ENCODE measurements at places on chromosomes 1 and 21.

DNA sequence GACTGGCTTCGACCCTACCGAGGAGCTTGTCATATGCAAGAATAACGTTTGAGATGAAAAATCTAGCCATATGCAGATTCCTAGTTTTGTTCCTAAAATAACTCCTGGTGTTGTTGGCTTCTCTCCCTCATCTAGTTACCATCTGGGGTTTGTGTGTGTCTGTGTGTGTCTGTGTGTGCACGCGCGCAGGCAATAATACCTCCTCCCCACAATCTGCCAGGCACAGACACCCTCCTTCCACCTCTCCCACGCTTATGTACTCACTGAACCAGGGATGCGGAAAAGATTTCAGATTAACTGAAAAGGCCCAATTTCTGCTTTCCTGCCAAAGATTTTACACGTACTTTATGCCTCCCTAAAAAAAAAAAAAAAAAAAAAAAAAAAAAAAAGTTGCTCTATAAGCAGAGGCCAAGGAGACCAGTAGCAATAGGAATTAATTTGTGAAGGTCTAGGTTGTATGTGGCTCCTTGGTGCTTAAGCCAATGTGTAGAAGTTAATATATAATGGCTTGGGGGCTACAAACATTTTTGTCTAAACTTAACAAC, 452.7 kb downstream of the NUF2 start:
- no peak for DNase-seq

- peak; percentile 16 for DNase-seq
These were observed 49.0 kb downstream of the LBR start for GRCh38 chr1:225378880-225379279.

DNA sequence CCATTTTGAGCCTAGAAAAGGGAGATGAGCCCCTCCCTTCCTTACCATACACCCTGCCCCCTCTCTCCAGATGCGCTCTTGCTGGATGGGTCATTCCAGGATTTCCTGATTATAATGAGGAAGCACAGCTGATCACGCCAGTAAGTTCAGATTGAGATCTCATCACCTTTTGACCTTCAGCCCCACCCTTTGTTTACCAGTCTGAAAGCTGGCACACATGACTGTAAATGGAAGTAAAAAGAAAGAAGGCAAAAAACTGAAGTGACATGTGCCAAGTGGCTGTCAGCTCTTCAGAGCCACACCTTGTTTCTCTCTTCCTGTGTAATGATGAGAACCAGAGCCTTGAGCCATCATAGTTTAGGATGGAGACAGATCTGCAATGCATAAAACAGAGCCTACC, 27.9 kb downstream of the S1PR1 start:
- no peak for DNase-seq

- no peak for DNase-seq
These were observed 2.0 kb downstream of the PIK3CD start for GRCh38 chr1:9653491-9654050.

- DNase-seq, result peak; percentile 32
These were observed 27.1 kb upstream of the ZC3H11B start for GRCh38 chr1:219639876-219640577.

Measured in fibroblast of gingiva (primary cell).